Stimulated activated CD4-positive, alpha-beta T cell treated with anti-CD3 and anti-CD28 coated beads, Interleukin-2, amount 100 ng/mL, for 48 hours (primary cell): ENCODE measurements at places on chromosomes 12 and 14.

DNA sequence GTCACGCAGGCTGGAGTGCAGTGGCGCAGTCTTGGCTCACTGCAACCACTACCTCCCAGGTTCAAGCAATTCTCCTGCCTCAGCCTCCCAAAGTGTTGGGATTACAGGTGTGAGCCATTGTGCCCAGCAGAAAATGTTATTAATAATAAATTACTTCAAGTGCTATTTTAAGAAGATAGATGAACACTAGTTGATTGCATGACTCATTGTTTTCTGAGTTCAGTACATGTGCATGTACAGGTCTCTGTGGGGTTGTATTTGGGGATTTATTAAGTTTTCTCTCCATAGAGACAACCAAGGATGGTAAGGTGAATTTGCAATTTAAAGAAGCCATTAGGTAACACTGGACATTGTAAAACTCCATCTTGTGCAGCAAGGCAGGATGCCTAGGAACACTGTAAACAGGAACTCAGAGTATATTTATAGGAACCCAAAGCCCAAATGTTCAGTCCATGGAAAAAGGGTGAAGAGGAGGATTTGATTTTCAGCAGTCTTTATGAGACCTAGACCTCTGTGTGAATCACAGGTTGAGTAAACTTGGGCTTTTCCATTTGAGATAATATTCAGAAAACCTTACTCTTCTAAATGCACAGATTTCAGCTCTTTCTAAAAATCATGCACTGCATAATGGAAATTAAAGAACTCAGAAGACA lies 49.3 kb upstream of the TMPO start:
- DNase-seq: no peak

- no peak for DNase-seq
Measured at GRCh38 chr12:119841433-119842210, 35.5 kb downstream of the CIT start.

- no peak for DNase-seq
Measured at GRCh38 chr14:50820786-50821509, 10.0 kb downstream of the NIN start.

DNA sequence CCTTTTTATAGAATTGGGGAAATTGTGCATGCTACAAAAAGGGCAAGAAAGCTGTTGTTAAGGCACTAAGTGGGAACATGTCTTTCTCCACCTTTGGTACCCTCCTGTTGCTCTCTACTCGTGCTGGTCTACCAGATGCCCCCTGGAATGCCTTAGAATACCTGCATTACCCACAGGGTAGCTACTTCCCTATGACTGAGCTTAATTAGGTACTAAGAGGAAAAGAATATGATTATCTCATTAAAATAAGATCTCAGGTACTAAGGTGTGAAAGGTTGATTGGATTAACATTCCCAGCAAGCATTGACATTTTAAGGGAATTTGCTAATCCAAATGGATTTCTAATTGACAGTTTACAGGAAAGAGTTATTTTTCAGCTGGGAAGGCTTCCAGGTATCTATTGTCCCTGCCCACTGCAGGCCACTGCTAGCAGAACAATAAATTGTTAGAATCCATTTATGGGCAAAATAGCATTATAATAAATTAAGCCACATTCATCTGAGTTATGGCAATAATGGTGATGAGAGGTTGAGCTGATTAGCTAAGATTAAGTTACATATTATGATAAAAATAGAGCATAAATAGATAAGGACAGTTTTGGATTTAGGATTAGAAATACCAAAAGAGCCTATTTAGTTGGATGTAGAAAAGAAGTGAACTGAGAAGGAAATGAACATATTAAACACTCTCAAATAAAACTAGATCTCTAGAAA lies 67.8 kb upstream of the GRIP1 start:
- no peak for DNase-seq

- no peak for DNase-seq
Measured at GRCh38 chr14:24699052-24699451, 65.1 kb upstream of the GZMB start.

GRCh38 chr12:9124383-9125031 lies 8.8 kb upstream of the A2M start:
- DNase-seq: no peak

DNA sequence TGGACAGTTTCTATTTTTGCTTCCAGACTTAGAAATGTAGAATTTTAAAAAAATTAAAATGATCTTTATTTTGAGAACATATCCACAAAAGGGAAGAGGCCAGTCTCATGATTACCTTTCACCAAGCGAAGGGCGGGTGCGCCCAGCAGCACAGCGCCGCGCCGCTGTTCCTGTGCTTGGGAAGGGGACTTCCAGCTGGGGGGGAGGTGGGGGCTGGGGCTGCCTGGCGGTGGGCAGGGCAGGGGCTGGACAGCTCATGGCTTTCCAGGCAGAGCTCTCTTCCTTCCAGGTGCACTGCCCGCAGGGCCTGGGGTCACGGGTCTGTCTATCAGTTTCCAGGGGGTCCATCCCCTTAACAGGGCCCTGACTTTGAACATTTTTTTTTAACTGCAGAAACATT lies 199.9 kb downstream of the TTC7B start:
- no peak for DNase-seq

DNA sequence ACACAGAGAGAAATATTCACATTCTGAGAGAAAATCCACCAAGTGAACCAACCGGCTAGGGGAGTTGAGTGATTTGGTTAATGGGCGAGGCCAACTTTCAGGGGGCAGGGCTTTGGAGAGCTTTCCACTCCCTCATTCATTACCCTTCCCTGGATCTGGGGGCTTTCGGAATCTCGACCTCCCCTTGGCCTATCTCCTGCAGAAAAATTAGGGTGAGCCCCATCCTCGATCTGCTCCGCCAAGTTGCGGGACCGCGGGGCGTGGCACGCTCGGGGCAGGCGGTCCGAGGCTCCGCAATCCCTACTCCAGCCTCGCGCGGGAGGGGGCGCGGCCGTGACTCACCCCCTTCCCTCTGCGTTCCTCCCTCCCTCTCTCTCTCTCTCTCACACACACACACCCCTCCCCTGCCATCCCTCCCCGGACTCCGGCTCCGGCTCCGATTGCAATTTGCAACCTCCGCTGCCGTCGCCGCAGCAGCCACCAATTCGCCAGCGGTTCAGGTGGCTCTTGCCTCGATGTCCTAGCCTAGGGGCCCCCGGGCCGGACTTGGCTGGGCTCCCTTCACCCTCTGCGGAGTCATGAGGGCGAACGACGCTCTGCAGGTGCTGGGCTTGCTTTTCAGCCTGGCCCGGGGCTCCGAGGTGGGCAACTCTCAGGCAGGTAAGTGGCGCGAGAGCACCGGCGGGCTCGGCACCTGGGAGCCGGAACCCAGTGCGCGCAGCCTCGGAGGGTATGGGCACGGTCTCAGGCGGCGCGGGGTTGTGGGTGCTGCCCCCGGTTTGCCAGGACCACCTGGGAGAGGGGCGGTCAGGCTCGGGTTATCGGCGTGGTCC lies at the start of gene ERBB3:
ERBB3 (plus strand) TSS at position 443 of the 833 bp plus-strand sequence; CDS start at position 579, 136 bp downstream.
- DNase-seq: peak; percentile 62

GRCh38 chr12:100234166-100234565 lies 32.7 kb downstream of the DEPDC4 start:
- no peak for DNase-seq

- DNase-seq: no peak
Measured at GRCh38 chr14:82565825-82566224, 1032.2 kb upstream of the SEL1L start.
